ENCODE measurements at places on chromosomes 4 and X. TPM values are rescaled to one million over a fixed set of nuclear protein-coding genes. Genes with fewer than 3 reads are reported as not detected.

Gene CSAG1
- not detected for total RNA-seq

- DNase-seq: no peak
- no peak overlapping the region for H3K4me3 ChIP-seq
- no peaks in the 10 kb centered on the region for H3K36me3 ChIP-seq
- no peak overlapping the region for H3K27ac ChIP-seq
Measured at GRCh38 chrX:47608130-47608810, 11.4 kb downstream of the SYN1 start.

DNA sequence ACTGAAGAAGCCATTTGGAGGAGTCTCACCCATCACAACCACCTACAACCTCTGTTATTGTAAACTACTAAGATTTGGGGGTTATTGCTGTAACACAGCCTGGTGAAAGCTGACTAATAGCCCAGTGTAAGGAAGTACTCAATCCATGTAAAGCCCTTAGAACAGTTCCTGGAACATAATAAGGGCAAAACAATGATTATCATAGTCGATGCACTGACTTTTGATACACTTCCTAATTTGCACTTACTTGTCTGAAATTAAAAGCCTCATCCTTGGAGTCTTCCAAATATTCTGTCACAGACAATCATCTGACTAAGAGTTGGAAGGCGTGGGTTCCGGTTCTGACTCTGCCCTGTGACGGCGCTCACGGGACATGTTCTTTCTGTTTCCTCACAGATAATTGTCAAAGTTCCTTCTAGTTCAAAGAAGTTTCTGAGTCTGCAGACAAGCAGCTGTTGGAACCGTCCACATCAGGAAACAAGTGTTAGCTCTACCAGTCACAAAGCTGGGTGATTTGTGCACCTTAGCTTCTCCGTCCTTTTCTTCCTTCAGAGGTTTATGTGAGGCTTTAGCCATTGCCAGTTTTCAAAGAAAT is 33.4 kb upstream of the RASGEF1B start:
- H3K4me1 ChIP-seq: peaks cover 65% of the 10 kb centered on the region
- H3K4me3 ChIP-seq: peak overlapping the region; percentile 69
- DNase-seq: peak; percentile 65
- no peaks in the 10 kb centered on the region for H3K27me3 ChIP-seq
- H3K27ac ChIP-seq: peak overlapping the region; percentile 88

Gene GALNTL6
- total RNA-seq: not detected

Gene PAGE4
- total RNA-seq: not detected

DNA sequence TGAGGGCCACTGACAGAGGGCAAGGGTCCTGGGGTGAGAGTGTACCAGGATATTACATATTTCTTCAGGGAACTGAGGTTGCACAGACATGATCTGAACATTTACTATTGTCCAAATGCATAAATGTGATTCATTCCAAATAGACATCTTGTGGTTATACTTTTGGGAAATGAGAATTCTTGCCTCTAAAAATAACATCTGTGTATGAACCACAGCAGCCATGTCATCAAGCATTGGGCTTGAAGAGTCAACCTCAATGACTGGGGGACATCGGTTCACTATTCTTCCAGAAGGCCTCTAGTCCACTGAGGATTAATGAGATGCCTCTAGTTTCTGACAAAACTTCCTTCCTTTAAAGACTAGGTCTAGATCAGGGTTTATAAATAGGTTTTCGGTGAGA is 193.1 kb upstream of the GPC4 start:
- no peak overlapping the region for H3K27ac ChIP-seq
- H3K36me3 ChIP-seq: no peaks in the 10 kb centered on the region
- H3K4me1 ChIP-seq: no peaks in the 10 kb centered on the region

Gene ATP1B4
- not detected for total RNA-seq

DNA sequence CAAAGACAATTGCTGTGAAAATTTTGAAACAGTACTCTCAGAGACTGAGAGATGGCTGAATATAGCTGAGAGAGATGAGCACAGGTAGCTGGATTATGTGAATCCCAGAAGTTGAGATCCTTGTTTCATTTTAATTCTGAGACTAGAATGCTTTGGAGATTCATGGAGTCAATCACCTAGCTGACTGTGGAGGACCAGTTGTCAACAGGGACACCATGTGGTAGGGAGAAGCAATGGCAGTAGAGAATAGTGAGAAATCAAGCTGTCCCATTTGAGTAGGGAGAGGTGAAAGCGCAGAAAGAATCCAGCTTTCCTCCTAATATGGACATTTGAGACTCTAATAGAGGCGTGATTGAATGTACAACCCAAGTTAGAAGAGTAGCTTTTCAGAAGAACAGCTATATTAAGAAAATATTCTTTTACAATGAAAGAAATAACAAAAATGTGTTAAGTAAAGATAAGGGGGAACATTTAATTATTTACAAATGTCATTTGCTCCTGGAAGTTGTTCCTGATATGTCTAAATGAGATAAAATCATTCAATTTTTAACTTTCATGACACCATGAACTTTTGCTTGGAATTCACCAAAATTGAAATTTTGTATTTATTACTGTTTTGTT is 30.3 kb upstream of the GLRB start:
- H3K27ac ChIP-seq: no peak overlapping the region
- no peak for DNase-seq
- no peaks in the 10 kb centered on the region for H3K4me1 ChIP-seq
- H3K36me3 ChIP-seq: no peaks in the 10 kb centered on the region
- H3K4me3 ChIP-seq: no peak overlapping the region
- H3K27me3 ChIP-seq: no peaks in the 10 kb centered on the region

Gene FRG2
- total RNA-seq: not detected

GRCh38 chr4:41070516-41071281 is 143.6 kb downstream of the APBB2 start:
- peaks cover 2% of the 10 kb centered on the region for H3K27me3 ChIP-seq
- H3K36me3 ChIP-seq: no peaks in the 10 kb centered on the region
- H3K27ac ChIP-seq: no peak overlapping the region
- H3K4me3 ChIP-seq: no peak overlapping the region

Gene LDB2
- not detected for total RNA-seq

DNA sequence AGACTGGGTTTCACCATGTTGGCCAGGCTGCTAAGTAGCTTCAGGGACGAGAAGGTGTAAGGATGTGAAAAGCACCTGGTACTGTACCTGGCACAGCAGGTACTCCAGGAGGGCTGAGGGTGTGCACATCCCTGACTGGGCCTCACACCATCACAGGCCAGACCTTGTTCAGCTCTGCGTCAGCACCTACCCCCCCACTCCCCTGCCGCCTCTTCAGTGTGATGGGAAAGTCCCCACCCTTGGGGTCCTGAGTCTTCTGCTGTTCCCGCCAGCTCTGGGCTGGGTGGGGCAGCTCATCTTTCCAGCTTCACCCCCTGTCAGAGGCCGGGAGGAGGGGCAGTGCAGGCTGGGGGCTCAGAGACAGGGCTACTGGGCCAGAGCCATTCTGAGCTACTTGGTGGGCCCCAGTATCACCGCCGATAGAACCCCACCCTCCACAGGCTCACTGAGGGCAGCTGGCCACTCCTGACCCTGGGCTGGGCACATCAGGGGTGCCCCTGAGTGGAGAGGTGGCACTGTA is 6.7 kb upstream of the SH3BP2 start:
- no peaks in the 10 kb centered on the region for H3K27me3 ChIP-seq
- H3K36me3 ChIP-seq: no peaks in the 10 kb centered on the region
- peak overlapping the region; percentile 95 for H3K27ac ChIP-seq
- peak; percentile 65 for DNase-seq
- peaks cover 59% of the 10 kb centered on the region for H3K4me1 ChIP-seq

Gene SLC10A4
- not detected for total RNA-seq

Gene PABPC1L2B
- not detected for total RNA-seq

DNA sequence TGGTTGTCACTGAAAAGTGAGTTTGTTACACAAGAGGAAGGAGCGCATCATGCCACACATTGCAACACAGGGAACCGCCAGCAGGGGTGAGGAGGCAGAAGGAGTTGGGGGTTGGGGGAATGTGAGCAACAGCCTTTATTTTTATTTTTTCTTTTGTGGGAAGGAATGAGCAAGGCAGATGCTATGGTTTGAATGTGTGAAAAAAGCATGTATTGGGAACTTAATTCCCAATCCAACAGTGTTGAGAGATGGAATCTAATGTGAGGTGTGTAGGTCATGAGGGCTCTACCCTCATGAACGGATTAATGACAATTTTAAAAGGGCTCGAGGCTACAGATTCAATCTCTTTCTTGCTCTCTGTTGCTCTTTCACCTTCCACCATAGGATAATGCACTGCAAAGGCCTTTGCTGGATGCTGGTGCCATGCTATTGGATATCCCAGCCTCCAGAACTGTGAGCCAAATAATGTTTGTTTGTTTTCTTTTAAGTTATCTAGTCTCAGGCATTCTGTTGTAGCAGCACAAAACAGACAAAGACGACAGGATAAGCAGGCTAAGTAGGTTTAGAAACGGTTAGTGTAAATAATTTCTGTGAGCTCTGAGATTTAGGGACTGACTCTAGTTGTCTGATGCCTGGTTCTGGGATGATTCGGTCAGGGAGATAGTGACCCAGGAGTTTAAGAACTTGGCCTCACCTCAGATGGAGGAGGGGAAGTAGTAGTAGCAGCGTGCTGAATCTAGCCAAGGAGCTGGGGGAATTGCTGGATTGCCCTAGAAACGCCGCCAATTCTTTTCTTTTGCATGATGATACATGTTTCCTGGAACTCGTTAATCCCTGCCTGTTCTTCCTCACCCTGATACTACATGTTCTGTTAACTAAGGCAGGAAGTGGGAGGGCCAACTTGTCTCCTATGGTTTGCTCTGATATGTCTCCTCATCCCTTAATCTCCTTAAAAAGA is 156.6 kb upstream of the CTSO start:
- H3K27me3 ChIP-seq: no peaks in the 10 kb centered on the region
- no peak for DNase-seq
- no peak overlapping the region for H3K4me3 ChIP-seq
- no peaks in the 10 kb centered on the region for H3K4me1 ChIP-seq

GRCh38 chrX:56947699-56948098 is 47.6 kb downstream of the SPIN3 start:
- no peaks in the 10 kb centered on the region for H3K36me3 ChIP-seq
- no peak overlapping the region for H3K4me3 ChIP-seq
- no peaks in the 10 kb centered on the region for H3K27me3 ChIP-seq
- H3K27ac ChIP-seq: no peak overlapping the region
- no peaks in the 10 kb centered on the region for H3K4me1 ChIP-seq
- DNase-seq: no peak

- no peak for DNase-seq
- H3K27me3 ChIP-seq: no peaks in the 10 kb centered on the region
- H3K36me3 ChIP-seq: no peaks in the 10 kb centered on the region
Measured at GRCh38 chrX:31572360-31572759, 500.5 kb upstream of the FTHL17 start.

DNA sequence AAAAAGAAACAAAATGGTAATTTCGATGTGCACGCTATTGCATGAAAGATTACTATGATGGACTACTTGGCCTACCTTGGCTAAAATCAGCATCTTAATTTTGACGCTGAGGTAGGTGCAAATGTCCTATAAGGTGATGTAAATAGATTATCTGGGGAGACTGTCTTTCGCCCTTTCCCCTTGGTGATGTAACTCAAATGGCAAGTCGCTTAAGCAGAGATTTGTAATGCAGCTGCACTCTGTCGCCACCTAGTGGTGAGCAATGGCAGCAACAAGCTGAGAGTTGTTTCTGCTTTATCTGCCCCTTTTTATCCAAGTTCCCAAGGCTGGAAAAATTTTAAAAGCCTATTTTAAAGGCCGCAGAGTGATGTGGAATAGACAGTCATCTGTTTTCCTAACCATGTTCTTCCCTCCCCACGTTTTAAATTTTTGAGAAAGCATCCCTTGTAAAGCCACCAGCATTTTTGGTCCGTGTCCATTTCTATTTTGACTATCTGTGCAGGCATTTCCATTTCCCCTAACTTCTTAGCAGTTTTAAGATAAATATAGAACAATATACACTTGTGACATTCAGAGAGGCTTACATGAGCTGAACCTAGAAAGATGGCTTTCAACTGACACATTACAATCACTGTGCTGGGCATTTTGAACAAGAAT is 62.4 kb upstream of the PDLIM3 start:
- H3K36me3 ChIP-seq: no peaks in the 10 kb centered on the region
- H3K4me1 ChIP-seq: no peaks in the 10 kb centered on the region
- H3K27ac ChIP-seq: no peak overlapping the region
- peaks cover 49% of the 10 kb centered on the region for H3K27me3 ChIP-seq

Gene CCNB3
- 0.29 TPM for total RNA-seq

Gene FRMD7
- not detected for total RNA-seq

GRCh38 chr4:3442959-3443749 is 1.4 kb downstream of the HGFAC start:
- H3K4me1 ChIP-seq: no peaks in the 10 kb centered on the region
- H3K27me3 ChIP-seq: no peaks in the 10 kb centered on the region
- no peaks in the 10 kb centered on the region for H3K36me3 ChIP-seq
- DNase-seq: peak; percentile 65

Gene ARMCX2
- total RNA-seq: 19.8 TPM

DNA sequence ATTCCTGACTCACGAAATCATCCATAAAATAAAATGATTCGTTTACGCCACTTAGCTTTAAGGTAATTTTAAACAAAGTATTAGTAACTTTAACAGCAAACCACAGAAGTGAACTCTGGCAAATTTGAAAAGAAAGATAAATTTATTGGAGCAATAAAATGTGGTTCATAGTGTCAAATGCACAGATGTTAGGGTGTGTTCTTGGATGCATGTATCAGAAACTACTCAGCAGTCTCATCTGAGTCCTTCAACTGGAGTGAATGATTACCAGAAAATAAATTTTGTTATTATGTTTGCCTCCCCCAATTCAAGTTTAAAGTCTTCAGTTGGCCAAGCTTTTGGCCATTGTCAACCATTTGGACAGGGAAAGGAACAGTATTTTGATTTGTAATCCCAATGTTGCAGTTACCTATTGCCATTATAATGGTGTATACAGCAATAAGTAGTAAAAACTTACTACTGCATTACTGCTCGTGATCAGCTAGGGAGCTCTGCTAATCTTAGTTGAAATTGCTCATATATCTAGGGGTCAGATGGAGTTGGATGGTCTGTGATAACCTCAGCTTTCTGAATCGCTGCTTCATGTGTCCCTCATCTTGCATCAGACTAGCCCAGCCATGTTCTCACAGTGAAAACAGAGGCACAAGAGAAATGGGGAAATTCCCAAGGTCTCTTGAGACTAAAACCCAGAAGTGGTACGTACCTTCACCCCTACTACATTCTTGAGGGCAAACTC is 254.6 kb upstream of the KCNIP4 start:
- H3K36me3 ChIP-seq: no peaks in the 10 kb centered on the region
- no peak overlapping the region for H3K27ac ChIP-seq
- no peak for DNase-seq
- no peaks in the 10 kb centered on the region for H3K4me1 ChIP-seq
- H3K4me3 ChIP-seq: no peak overlapping the region
- no peaks in the 10 kb centered on the region for H3K27me3 ChIP-seq

- H3K27me3 ChIP-seq: no peaks in the 10 kb centered on the region
- H3K4me1 ChIP-seq: no peaks in the 10 kb centered on the region
- DNase-seq: no peak
- no peak overlapping the region for H3K4me3 ChIP-seq
- no peaks in the 10 kb centered on the region for H3K36me3 ChIP-seq
Measured at GRCh38 chr4:164207460-164207859, 546.5 kb upstream of the SMIM31 start.

DNA sequence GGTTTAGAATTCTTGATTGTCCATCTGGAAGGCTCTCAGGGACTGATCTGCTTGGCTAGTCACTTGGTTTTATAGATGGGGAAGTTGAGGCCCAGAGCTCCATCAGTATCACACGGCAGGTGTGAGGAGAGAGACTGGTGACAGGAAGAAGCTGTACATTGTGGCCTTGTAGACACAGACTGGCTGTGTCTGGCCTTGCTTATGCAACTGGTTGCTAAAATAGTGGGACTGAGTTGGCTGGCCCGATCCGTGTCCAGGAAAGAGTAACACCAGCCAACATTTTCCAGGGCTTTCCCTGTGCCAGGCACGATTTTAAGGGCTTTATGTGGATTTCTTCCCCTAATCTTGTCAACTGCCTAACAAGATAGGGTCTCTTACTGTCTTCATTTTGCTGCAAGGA is 2.8 kb downstream of the TBC1D14 start:
- H3K4me3 ChIP-seq: peak overlapping the region; percentile 83
- no peaks in the 10 kb centered on the region for H3K36me3 ChIP-seq
- H3K27ac ChIP-seq: peak overlapping the region; percentile 36
- no peak for DNase-seq
- no peaks in the 10 kb centered on the region for H3K27me3 ChIP-seq
